Memory B cell (primary cell): ENCODE measurements at places on chromosomes 5 and 9.

DNA sequence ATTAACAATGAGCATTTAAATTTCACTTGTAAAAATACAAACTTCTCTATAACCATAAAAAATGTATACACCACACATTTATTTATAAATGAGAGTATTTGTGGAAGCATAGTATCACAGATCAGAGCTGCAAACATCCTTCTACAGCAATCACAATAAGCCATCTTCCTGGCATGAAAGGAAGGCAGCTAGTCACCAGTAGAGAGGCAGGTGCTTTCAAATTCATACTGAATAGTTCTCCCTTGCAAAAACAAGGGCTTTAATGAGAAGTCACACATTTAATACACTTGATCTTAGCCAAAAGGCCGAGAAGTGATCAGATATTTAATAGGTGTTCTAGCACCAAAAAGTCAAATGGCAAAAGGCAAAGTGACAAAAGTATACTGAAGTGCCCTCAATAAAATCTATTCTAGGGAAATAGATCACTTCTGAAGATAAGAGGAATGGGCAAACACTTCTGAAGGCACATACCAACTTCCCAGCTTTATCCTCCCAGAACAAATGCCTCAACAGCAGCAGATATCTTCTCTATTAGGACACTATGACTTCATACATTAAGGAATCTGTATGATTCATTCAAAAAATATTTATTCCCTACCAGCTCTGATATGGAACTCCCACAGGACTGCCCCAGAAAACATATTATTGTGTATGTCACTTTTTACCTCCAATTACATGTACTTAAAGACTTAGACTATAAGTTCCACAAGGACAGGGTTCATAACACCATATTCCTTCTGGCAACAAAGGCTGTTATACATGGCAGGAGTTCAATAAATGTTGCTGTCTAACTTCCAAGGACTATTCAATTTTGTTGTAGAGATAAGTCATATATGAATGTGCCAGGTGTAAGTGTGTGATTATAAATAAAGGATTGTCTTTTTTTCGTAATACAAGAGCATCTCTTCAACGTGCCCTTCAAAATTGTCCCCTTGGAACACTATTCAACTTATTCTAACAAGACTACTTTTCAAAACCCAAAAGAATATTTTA is 31.7 kb downstream of the MAPKAP1 start:
- no peak for DNase-seq

- DNase-seq, result no peak
Observed at GRCh38 chr5:51389288-51389576, 6.0 kb downstream of the ISL1 start.

- DNase-seq, result no peak
Observed at GRCh38 chr5:146704949-146705665, 173.4 kb downstream of the PPP2R2B start.

DNA sequence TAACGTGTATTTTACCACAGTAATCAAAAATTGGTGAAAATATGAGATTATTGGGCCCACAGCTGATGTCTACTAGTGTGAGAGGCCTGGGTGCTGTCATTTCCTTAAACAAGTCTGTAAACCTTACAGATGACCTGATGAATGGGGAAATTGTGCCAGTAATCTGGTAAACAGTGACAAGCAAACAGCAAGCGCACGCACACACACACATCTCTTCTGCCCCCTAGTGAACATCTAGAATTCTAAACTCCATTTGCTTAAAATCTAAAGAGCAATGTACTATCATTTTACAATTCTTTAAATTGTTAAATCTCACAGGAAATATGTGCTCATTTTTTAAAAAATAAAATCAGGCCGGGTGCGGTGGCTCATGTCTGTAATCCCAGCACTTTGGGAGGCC is 7.5 kb upstream of the RAPGEF1 start:
- DNase-seq, result no peak

- DNase-seq, result no peak
Observed at GRCh38 chr9:115109486-115109885, 8.5 kb downstream of the TNC start.

- no peak for DNase-seq
Observed at GRCh38 chr9:122053064-122053463, 40.0 kb downstream of the TTLL11 start.

GRCh38 chr5:113058269-113058668 is 81.7 kb downstream of the DCP2 start:
- DNase-seq, result no peak

DNA sequence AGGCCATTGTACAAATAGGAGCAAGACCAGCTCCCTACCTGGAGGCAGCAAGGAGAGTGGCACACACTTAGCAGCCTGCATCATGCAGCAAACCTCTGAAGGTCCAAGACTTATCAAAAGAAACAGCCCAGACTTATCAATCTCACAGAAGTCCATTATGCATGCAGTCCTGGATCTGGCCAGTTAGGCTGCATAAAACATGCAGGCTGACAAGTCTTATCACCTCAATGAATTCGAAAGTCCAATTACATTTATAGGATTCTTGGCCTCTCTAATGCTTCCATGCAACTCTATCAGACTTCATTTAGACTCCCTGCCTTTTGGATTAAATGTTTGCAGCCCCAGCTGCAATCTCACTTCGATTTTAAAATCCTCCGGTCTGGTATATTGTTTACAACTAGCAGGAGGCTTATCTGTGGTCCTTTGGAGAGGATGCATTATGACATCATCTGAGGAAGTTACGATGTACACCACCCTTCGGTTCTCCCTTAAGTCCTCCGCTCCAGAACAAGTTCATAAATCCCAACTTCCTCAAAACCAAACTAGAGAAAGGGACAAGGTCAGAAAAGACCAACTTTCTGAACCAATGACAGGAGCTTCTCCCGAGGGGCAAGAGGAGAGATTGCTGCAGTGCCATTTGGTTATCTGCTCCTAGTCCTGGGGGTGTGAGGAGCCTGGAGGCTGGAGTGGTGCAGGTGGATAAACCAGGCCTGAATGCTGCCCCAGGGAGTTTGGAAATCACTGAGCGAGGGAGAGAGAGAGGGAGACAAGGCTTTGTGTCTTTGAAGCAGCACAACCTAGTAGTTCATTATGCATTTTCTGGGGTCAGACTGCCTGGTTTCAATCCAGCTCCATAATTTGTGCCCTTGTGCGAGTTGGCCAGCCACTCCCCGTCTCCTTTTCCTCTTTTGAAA is 313.9 kb downstream of the TLE1 start:
- no peak for DNase-seq
